Stimulated activated CD4-positive, alpha-beta T cell treated with anti-CD3 and anti-CD28 coated beads, Interleukin-15, amount 100 ng/mL, for 1 hour (primary cell): ENCODE measurements at places on chromosomes 4 and X.

DNA sequence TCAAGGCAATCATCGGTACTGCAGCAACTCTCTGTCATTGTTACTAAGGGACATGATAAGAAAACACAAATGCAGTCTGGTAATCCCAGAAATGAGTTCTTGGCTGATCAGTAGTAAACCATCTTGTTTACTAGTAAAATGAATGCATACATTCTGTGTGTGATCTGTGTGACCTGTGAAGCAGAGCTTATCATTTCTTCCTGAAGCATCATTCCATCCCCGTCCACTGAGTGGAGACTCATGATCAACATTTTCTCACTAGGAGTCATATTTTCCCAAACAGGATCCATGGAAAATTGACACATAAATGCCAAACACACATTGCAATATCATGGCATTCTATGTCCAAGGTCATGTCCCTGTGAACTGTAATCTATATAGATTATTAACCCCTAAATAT is 226.1 kb downstream of the ANKRD50 start:
- no peak for DNase-seq

DNA sequence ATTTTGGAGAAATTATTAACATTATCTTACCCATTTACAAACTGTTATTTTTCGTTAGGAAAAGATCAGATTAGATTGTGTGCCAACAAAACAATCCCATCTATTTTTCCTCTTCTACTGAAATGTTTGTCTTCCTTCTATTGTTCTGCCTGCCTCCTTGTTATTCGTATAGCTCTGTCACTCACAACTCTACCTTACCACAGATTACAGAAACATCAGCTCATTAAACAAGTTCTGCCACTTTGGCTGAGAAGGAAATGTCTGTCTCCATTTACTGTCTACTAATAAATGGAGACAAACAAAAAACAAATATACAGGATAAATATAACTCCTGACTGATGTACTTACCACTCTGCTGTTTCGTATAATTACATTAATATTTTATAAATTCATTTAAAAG is 211.4 kb downstream of the ENOX2 start:
- no peak for DNase-seq

- DNase-seq = no peak
Measured at GRCh38 chrX:138723301-138723700, 11.8 kb upstream of the FGF13 start.

GRCh38 chr4:24979554-24979953 is 51.2 kb downstream of the LGI2 start:
- DNase-seq = no peak

GRCh38 chr4:74092957-74093356 is 6.0 kb downstream of the CXCL2 start:
- no peak for DNase-seq

GRCh38 chr4:186717556-186717955 is 6.1 kb downstream of the FAT1 start:
- DNase-seq = no peak

- no peak for DNase-seq
Measured at GRCh38 chr4:37243051-37243450, 1.5 kb upstream of the NWD2 start.

DNA sequence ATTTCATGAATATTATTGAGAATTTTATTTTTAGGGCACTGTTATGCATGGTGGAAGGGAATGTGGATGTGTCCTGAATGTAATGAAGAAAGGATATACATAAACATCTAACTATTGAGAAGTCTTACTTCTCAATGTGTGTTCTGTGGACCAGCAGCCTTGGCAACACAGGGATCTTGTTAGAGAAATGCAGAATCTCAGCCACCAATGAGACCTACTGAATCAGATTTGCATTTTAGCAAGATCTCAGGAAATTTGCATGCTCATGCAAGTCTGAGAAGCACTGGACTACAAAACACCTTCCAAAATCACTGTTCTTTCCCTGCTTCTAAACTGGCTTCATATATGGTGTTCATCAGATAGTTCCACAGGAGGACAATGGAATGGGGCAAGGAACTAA is 139.7 kb upstream of the WDFY3 start:
- no peak for DNase-seq

DNA sequence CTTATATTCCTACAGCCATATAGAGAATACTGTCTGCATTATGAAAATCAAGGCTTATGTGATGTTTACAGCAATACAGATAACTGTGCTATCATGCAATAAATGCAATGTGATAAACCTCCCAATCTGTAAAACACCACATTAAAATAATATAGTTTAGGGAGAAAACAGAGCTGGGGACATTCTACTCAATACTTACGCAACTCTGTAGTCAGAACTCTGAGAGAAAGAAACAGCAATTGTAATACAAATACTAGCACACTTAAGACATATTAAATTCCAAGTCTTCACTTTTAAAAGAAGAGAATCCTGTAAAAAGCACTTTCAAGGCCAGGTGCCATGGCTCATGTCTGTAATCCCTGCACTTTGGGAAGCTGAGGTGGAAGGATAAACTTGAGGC is 61.4 kb downstream of the ANKRD17 start:
- no peak for DNase-seq

GRCh38 chr4:113169368-113169767 is 119.9 kb downstream of the ANK2 start:
- DNase-seq = no peak

DNA sequence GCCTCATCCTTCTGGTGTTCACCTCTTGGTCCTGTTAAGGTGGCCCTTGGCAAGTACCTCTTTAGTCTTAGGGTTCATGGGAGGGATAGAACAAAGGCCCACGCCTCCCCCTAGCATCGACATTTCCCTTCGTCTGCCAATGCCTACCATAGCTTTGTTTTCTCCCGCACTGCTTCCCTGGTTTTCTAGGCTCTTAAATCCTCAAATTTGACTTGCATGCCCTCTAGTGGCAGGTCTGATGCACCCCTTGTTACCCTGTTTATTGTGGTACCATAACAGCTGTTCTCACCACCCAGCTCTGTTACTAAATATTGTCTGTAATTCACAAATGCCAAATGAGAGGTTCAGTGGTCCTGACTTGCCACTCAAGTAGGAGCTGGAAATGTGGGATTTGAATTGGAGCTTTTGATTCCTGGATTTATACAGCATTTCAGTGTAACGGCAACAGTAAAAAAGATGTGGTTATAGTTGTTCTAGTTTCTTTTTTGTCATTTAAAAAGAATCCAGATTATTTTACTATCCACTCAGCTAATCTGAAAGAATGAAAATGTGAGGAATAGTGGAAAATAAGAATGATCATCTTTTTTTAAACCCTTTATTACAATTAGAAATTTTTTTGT is 100.1 kb downstream of the REPS2 start:
- DNase-seq = no peak

- DNase-seq = no peak
Measured at GRCh38 chr4:156293657-156294297, 340.1 kb upstream of the CTSO start.

GRCh38 chr4:157421365-157421764 is 200.8 kb downstream of the GRIA2 start:
- DNase-seq = no peak

DNA sequence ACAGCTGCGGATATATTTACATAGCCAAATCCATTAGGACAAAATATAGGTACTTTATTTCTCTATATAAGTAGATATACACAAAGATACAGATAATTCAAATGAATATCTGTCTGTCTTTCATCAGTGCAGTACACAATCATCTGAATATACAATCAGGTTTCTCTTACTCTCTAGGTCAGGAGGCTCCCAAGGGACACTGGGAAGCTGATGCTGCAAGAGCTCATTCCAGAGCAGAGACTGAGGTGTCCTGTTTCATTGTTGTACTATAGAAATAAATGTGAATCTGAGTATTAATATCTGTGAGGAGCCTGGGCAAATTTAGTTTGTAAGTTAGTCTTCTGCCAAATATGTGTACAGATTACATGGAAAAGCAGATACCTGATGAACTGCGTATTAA is 4.2 kb downstream of the TLL1 start:
- DNase-seq = no peak

DNA sequence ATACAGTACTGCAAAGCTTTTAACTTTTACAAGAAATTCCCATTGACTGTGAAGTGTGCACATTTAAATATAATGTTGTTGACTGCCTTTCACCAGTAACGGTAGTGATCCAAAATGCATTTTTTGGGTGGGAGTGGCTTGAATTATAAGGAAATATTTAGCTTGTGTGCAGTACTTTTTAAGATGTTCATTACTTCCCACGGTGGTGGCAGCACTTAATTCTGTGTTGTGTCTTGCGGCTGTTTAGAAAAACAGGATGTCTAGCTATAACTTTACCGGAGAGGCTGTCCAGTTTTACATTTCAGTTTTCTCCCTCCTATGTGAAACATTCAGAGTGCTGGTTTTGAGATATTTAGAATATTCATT is 1.7 kb downstream of the TMEM131L start:
- DNase-seq = no peak

DNA sequence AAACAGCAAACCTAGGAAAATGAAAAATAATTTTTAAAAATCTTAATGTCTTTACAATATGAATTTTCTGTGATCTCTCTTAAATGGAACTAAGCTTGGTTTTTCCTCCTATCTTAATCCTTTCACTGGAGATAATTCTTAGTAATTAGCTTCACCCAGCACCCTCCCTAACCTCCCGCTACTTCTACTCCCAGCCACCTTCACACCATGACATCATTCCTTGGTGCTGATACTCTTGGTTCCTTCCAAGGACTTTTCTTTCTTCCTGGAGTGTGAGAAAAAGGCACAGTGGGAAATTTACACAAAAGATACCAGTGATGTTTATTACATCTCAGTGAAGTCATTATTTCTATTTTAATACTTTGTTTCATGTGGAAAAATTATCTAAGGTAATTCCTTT is 163.6 kb upstream of the PLAC1 start:
- no peak for DNase-seq

GRCh38 chrX:10172877-10173276 is 16.1 kb downstream of the CLCN4 start:
- no peak for DNase-seq

DNA sequence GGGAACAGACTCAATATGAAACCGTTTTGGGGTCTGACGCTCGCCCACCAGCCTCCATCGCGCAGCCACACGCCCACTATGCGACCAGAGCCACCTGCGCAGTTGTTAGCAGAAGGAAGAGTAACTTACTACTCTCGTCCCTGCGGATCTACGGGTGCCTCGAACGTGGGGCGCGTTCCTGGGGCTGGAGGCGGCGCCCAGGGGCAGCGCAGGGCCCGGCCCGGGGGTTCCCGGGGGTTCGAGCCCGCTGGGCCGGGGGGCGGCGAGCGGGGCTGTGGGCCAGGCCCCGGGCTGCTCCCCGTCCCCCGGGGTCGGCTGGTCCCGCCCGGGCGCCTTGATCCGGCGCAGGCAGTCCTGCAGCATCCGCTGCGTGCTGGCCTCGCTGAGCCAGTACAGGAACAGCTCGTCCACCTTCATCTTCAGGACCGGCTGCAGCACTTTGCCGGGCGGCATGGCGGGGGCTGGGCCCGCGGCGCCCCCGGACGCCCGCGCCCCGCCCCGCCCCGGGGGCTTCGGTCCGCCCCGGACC is 404 bp downstream of the PPP2R3B start:
- no peak for DNase-seq

GRCh38 chrX:53718073-53718472 is 31.6 kb upstream of the HUWE1 start:
- no peak for DNase-seq
